Epithelial cell of proximal tubule (primary cell): ENCODE measurements at places on chromosomes 5 and 9.

- no peak for DNase-seq
These were observed 82.3 kb upstream of the TLE4 start for GRCh38 chr9:79489261-79490000.

GRCh38 chr5:107274571-107274970, 396.2 kb downstream of the EFNA5 start:
- no peak for DNase-seq

DNA sequence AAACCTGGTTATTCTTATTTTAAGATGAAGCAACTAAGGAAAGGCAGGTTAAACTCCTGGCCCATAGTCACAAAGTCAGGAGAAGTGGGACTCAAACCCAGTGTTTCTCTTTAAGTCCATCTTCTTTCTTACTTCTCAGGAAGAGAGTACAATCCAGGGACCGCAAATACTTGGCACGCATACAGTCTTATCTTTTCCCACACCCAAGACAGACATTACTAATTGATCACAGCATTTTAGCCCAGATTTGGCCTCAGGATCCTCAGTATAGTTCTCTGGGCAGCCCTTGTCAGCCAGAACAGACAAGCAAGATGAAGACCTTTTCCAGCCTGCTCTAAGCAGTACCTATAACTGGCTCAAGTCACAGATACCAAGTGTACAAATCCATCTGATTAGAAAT, 125.5 kb upstream of the RAI14 start:
- DNase-seq: no peak

- DNase-seq: no peak
These were observed 201.0 kb upstream of the RAI14 start for GRCh38 chr5:34455098-34455497.
